Nephron progenitor cell (in vitro differentiated cells): ENCODE measurements at places on chromosomes 7 and 10.

GRCh38 chr7:5703572-5704533 is 77.6 kb downstream of the RNF216 start:
- no peak for DNase-seq

DNA sequence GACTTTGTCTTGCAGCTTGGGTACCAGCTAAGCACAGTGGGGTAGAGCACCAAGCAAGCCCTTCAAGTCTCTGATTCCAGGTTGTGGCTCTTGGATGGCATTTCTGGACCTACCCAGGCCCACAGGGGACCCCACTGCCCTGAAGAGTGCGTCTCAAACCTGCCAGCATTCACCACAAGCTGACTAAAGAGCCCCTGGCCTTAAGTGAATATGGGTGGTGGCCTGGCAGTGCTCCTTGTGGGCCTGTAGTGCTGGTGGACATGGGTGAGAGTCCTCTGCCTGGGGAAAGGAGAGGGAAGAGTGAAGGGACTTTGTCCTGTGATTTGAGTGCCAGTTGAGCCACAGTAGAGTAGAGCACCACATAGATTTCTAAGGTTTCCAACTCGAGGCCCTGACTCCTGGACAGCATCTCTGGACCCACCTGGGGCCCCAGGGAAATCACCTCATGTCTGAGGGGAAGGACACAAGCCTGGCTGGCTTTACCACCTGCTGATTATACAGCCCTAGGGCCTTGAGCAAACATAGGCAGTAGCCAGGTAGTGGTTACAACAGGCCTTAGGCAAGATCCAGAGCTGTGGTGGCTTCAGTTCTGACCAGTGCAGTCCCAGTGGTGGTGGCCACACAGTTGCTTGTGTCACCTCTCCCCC is 23.7 kb downstream of the GSDME start:
- no peak for DNase-seq

- DNase-seq: no peak
These were observed 203.1 kb downstream of the ZMYND11 start for GRCh38 chr10:338171-339037.

- no peak for DNase-seq
These were observed 107.0 kb upstream of the ZNF716 start for GRCh38 chr7:57342954-57343353.

DNA sequence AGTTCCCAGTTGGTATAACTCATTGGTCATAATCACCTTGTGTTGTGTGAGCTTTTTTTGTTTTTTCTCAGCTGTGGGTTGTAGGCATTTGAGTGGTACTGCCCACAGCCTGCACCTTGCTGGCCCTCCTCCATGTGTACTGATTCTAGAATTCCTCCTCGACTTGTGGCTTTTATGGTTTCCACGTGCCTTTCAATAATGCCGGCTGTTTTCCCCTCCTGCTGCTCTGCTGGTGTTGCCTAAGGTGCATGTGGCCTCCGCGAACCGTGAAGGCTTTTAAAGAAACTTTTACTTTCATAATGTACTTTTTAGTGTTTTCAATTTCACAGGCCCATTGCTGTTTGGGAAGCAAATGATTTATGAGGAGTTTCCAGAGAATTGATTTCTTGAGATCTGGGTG is 518.0 kb downstream of the REEP3 start:
- DNase-seq: no peak

DNA sequence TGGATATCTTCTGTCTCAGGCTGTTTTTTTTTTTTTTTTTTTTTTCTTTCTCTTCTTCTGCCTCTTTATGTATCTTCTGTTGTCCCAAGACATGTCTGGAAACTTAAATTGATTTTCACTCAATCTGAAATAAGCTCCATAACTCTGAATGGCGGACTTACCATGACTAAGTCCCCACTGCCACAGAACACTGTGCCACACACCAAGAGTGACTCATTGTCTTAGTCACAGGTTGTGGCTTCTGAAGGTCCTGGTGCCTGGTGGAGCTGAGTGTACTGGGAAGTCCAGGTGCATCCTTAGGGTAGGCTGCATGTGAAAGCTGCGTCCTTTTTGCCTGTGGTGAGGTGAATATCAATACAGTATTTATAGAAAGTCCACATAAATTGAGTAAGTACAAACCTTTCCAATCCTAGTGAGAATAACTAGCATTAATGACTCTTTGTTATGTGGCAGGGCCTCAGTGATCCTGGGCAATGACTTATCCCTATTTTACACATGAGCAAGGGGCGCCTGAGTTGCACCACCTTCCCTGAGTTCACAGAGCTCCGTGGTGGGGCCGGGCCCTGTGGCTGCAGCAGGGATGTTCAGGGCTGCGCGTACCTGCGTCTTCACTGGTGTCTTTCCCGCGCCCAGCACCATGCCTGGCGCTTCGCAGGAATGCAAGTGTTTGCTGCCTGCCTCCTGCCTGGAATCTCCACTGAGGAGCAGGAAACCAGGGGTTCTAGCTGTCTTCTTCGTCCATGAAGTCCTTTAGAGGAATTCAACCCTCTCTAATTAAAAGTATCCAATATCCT is 4.3 kb downstream of the PFKP start:
- no peak for DNase-seq

DNA sequence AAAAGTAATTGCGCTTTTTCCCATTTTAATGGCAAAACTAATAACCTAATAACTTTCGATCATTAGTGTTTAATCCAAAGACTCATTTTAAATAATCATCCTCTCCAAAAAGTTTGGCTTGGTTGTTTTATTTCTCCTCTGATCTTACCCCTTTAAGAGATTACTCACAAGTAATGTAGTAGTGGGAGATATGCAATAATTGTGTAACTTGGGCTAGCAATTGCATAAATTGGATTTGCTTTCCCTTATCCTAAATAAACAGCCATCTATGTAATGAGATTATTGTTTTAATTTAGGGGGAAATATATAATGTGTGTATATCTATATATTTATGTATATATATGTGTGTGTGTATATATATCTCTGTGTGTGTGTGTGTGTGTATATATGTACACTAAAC is 82.5 kb downstream of the RNLS start:
- no peak for DNase-seq

GRCh38 chr10:103872137-103872931 is 17.0 kb upstream of the SH3PXD2A start:
- DNase-seq: no peak

DNA sequence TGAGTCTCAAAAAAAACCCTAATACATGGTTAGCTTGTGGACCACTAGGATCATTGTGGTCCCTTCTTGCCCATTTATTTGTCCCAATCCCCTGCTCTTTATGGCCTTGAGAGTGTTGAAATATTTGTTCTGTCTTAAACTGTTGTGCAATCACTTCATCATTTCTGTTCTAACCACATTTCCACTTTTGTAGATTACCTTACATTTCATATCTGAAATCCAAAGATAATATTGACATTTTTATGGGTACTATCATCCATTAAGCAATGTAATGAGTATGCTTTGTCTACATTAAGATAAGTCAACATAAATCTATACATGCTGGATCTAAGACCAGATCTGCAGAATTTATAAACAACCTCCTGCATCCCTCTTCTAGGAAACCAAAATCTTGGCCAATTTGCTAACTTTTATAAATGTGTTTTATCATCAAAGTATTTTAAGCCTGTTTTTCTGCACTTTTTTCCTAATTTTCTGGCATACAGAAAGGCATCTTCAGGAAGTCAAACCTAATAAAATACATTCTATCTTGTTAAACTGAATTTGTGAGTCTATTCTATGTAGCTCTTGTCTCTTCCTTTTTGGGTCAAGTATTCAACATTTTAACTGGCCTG is 359.4 kb upstream of the CELF2 start:
- DNase-seq: no peak

DNA sequence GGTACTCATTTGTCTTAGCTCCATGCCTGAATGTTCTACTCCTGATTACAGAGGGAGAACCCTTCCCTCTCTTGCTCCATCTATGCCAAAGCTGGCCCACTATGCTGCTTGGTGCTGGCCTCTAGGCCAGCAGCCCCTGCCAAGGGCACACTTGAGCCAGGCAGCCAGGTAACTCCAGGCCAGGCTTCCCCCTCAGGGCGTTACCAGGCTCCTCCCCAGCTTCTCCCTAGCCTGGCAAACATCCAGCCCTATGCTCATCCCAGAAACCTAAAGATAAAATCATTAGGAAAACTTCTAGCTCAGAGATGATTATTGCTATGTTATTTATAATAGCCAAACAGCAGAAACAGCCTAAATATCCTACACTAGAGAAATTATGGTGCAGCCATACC is 103.7 kb downstream of the KCNMA1 start:
- no peak for DNase-seq

DNA sequence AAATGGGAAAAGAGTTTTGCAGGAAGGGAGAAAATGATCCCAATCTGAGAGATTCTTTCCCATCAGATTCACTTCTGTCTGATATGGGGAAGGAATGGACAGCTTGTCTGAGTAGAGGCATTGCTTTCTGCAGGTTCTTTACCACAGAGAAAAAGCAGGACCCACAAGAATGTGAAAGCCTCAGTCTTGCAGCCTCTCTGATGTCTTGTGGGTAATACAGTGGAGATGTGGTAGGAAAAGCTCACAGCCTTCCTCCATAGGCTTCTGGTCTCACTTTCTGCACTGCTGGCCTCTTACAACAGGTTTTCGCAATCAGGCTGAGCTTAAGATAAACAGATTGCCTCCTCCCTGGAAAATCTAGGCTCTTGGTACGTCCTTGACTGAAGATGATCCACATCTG is 551 bp downstream of the IFIT1 start:
- no peak for DNase-seq

GRCh38 chr7:12757443-12757842 is 70.0 kb downstream of the ARL4A start:
- DNase-seq: no peak

- DNase-seq: no peak
These were observed 11.6 kb downstream of the GOLGA7B start for GRCh38 chr10:97861097-97861750.

- no peak for DNase-seq
These were observed 543.1 kb upstream of the MBL2 start for GRCh38 chr10:53315709-53316108.

- no peak for DNase-seq
These were observed 1.0 kb upstream of the AVPI1 start for GRCh38 chr10:97687785-97688781.

GRCh38 chr10:119211625-119212441 is 4.5 kb downstream of the GRK5 start:
- peak; percentile 20 for DNase-seq

GRCh38 chr10:125152450-125153368 is 7.7 kb downstream of the CTBP2 start:
- DNase-seq: peak; percentile 20

DNA sequence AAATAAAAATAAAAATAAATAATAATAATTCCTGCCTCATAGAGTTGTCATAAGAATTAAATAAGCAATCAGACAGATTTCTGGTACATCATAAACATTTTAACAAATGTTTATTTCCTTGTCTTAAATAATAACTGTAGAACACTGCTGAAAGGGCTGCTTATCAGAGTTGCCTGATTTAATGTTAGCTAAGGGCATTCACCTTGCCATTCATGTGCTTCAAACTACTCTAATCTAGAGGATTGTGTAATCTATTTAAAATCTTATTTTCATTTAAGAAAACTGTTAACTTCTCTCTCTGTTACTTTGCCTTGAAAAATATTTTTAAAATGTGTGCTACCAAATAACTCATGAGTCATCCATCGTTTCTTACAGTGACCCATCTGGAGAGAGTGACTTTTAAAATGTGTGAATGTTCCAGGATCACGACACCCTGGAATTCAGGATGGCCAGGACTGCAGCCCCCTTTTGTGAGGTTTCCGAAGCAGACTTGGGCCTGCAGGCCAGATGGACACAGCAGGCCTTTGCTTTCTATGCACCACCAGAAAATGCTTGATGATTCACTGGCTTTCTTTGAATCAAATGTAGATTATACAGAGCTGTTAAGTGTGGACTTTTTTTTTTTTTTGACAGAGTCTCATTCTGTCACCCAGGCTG is 109.1 kb upstream of the TNS3 start:
- DNase-seq: no peak

DNA sequence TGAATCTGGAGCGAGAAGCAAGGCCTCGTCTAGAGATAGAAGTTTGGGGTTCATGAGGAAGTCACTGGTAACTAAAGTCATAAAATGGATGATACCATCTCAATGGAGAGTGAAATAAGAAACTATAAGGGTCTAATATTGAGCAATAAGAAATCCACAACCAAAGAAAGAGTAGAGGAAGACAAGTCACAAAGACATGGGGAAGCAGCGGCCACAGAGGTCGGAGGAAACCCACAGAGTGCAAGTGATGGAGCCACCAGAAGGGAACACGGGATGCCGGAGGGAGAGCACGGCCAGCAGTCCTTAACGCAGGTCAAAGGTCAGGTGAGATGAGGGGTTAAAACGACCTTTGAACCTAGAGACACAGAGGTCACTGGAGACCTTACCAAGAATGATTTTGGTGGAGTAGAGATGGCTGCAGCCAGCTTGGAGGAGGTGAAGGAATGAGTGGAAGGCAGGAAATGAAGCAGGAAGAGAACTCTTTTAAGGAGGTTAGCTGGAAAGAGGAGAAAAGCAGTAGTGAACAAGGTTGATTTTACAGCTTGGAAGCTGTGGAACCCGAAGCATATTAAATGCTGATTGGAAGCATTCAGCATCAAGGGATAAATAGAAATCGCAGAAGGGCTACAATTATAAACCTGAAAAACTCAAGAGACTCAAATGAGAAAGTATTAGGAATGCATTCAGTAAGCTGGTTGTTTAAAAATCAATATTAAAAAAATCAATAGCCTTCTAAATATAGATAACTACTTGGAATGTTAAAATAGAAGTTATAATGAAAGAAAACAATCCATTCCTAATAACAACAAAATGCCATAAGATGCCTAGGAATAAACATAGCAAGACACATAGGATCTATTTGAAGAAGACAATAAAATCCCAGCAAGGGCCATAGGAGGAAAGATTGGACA is 93.7 kb downstream of the SVOPL start:
- no peak for DNase-seq

DNA sequence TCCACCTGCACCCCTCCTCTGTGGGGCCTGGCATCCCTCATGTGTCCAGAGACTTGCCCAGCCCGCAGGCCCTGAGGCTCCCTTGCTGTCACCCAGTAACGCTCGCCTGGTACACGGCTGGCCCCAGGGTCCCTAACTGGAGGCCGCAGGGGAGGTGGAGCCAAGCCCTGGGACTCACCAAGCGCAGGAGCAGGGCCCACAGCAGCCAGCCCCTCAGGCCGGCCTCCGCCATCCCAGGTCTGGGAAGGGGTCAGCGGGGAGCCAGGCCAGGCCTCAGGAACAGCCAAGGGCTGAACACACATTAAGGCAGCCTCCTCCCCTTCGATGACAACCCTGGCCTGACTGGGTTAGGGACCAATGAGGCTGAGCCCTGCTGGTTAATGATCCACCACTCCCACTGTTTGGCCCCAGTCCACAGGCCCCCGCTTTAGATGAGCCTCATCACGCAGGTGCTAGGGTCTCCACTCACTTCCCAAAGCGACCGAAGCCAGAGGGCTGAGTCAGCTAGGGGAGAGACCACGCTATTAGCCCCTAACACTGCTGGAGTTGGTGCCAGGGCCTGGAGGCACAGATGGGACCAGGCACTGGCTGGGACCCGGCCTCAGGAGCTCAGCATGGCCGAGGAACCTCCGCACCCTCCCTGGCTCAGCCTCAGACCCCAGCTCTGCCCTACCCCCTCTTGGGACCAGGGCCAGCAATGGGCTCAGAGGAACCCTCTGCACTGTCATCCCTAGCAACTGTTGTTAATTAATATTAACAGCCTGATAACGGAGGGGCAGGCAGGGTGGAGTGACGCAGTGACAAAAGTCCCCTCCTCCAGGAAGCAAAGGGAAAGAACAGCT is at the start of gene NPC1L1:
TSS of gene NPC1L1 (minus strand) at position 303 of the 842 bp plus-strand sequence. CDS start at position 232, 71 bp downstream.
- DNase-seq: peak; percentile 19
